Activated B cell treated with CpG ODN at 0.5 μM for 24 hours (primary cell): ENCODE measurements at places on chromosomes 2 and 18. TPM values are rescaled to one million over a fixed set of nuclear protein-coding genes. Genes with fewer than 3 reads are reported as not detected.

GRCh38 chr2:207173641-207174040 lies 7.9 kb upstream of the KLF7 start:
- no peaks in the 10 kb centered on the region for H3K27me3 ChIP-seq
- no peak overlapping the region for H3K4me3 ChIP-seq
- no peak overlapping the region for H3K27ac ChIP-seq
- H3K36me3 ChIP-seq, result no peaks in the 10 kb centered on the region

DNA sequence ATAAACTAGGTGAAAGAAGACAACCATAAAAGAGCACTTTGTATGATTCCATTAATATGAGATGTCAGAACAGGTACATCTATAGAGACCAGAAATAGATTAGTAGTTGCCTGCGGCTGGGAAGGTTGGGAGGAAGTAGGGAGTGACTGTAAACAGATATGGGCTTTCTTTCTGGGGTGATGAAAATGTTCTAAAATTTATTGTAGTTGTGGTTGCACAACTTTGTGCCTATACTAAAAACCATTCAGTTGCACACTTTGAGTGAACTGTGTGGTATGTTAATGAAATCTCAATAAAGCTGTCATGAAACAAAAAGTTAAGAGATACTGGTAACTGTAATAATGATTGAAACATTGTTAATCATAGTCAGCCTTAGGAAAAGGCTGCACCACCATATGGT lies 152.7 kb upstream of the ALPP start:
- no peak overlapping the region for H3K27ac ChIP-seq
- peaks cover 23% of the 10 kb centered on the region for H3K36me3 ChIP-seq
- no peak for DNase-seq
- no peaks in the 10 kb centered on the region for H3K4me1 ChIP-seq
- no peak overlapping the region for H3K4me3 ChIP-seq

The CPLX4 gene
- not detected in 2 replicates for total RNA-seq

The BOLL gene
- not detected in 2 replicates for total RNA-seq

- DNase-seq, result no peak
- no peaks in the 10 kb centered on the region for H3K36me3 ChIP-seq
- no peak overlapping the region for H3K27ac ChIP-seq
- no peak overlapping the region for H3K4me3 ChIP-seq
These were observed 46.7 kb upstream of the BARD1 start for GRCh38 chr2:214856137-214856536.

The NYAP2 gene
- total RNA-seq, result 0.07 TPM in 1 of 2 replicates, not detected in the other

- no peak overlapping the region for H3K27ac ChIP-seq
- H3K4me1 ChIP-seq, result peaks cover 2% of the 10 kb centered on the region
- H3K4me3 ChIP-seq, result no peak overlapping the region
- H3K36me3 ChIP-seq, result peaks cover 88% of the 10 kb centered on the region
- no peak for DNase-seq
- no peaks in the 10 kb centered on the region for H3K27me3 ChIP-seq
These were observed 89.0 kb downstream of the MAPRE2 start for GRCh38 chr18:35130236-35130635.

GRCh38 chr2:216911008-216911407 lies 51.1 kb upstream of the TNP1 start:
- H3K27me3 ChIP-seq, result peaks cover 4% of the 10 kb centered on the region
- no peaks in the 10 kb centered on the region for H3K4me1 ChIP-seq
- H3K4me3 ChIP-seq, result no peak overlapping the region
- H3K27ac ChIP-seq, result no peak overlapping the region

GRCh38 chr2:78782196-78782595 lies 243.3 kb upstream of the REG3G start:
- no peak overlapping the region for H3K27ac ChIP-seq
- no peak overlapping the region for H3K4me3 ChIP-seq
- no peaks in the 10 kb centered on the region for H3K27me3 ChIP-seq
- H3K36me3 ChIP-seq, result no peaks in the 10 kb centered on the region
- no peak for DNase-seq

The PDE1A gene
- total RNA-seq, result not detected in 2 replicates

DNA sequence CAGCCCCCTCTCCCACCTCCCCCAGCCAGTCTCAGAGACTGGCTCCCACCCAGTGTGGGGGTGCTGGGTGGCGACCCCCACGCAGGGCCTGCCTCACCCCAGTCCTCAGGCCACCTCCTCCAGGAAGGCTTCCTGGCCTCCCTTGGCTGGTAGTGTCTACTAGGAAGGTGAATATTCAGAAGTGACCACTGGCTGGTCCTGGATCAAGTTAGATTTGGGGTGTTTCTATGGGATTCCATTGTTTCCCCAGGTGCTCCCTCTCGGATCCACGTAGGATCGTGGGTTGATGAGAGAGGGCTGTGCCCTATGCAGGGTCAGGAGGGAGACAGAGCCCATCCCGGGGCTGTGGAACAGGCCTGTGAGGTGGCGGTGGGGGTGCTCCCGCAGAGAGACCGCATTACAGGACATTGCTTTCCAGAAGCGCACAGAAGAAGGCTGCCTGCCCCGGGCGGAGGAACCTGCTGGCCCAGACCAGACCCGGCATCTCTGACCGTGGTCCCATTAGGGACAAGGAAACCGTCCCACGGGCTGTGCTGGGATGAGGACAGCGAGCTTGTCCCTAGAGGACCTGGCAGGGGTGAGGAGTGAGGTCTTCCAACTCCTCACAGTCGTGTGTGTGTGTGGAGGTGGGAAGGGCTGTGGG lies 3.3 kb downstream of the PDCD1 start:
- no peak overlapping the region for H3K27ac ChIP-seq
- no peak for DNase-seq
- H3K4me3 ChIP-seq, result no peak overlapping the region
- H3K27me3 ChIP-seq, result peaks cover 3% of the 10 kb centered on the region

GRCh38 chr2:32614084-32614483 lies 13.8 kb upstream of the TTC27 start:
- no peak overlapping the region for H3K4me3 ChIP-seq
- no peak overlapping the region for H3K27ac ChIP-seq
- no peaks in the 10 kb centered on the region for H3K4me1 ChIP-seq
